Cardiac muscle cell (in vitro differentiated cells and primary cell): ENCODE measurements at places on chromosomes 7 and 10. TPM values are rescaled to one million over a fixed set of nuclear protein-coding genes. Genes with fewer than 3 reads are reported as not detected.

ABCB1 gene
- not detected in 2 replicates for total RNA-seq

PILRA gene
- total RNA-seq = 2.9 and 3.1 TPM in 2 replicates

- no peak for DNase-seq
- H3K36me3 ChIP-seq = no peaks in the 10 kb centered on the region
- no peaks in the 10 kb centered on the region for H3K27me3 ChIP-seq
- H3K4me1 ChIP-seq = no peaks in the 10 kb centered on the region
- H3K27ac ChIP-seq = no peak overlapping the region
- H3K4me3 ChIP-seq = no peak overlapping the region
Measured at GRCh38 chr10:17214971-17215781, 12.9 kb upstream of the VIM start.

CALCR gene
- total RNA-seq = not detected in 2 replicates

- H3K4me1 ChIP-seq = peaks cover 8% of the 10 kb centered on the region
- DNase-seq = peak; percentile 6
- H3K27me3 ChIP-seq = no peaks in the 10 kb centered on the region
- H3K4me3 ChIP-seq = no peak overlapping the region
- no peak overlapping the region for H3K27ac ChIP-seq
Measured at GRCh38 chr10:106795619-106796018, 368.9 kb downstream of the SORCS1 start.

GJC3 gene
- total RNA-seq = not detected in 2 replicates

ARHGAP19 gene
- 7.5 and 18.7 TPM in 2 replicates for total RNA-seq

TMEM196 gene
- total RNA-seq = not detected in 2 replicates

RNF133 gene
- total RNA-seq = 0.80 TPM in 1 of 2 replicates, not detected in the other

GRCh38 chr10:844552-844951 lies 87.0 kb downstream of the LARP4B start:
- peak; percentile 64 for DNase-seq
- H3K4me1 ChIP-seq = no peaks in the 10 kb centered on the region
- H3K36me3 ChIP-seq = peaks cover 36% of the 10 kb centered on the region
- H3K27ac ChIP-seq = no peak overlapping the region
- H3K27me3 ChIP-seq = no peaks in the 10 kb centered on the region
